ENCODE measurements at places on chromosomes 4 and X.
A peak's percentile ranks its signal among the peaks of the same experiment; 100 is the strongest.

DNA sequence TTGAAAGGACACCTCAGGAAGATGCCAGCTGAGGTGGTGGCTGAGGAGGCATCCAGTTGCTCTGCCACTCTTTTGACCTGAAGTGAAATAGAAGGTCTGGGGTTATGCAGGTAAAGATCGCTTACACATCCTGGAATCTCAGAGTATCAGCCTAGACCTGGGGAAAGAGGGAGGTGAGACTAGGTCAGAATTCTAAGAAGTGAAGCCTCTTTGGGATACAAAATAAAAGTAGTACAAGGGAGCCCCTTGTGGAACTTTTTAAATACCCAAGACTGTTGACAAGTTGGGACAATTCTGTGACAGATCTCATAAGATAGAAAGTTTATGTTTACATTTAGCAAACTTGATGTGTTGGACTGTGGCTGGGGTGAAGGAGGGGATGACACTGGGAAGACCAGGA, 263.1 kb downstream of the SPRY1 start:
- no peak for DNase-seq

DNA sequence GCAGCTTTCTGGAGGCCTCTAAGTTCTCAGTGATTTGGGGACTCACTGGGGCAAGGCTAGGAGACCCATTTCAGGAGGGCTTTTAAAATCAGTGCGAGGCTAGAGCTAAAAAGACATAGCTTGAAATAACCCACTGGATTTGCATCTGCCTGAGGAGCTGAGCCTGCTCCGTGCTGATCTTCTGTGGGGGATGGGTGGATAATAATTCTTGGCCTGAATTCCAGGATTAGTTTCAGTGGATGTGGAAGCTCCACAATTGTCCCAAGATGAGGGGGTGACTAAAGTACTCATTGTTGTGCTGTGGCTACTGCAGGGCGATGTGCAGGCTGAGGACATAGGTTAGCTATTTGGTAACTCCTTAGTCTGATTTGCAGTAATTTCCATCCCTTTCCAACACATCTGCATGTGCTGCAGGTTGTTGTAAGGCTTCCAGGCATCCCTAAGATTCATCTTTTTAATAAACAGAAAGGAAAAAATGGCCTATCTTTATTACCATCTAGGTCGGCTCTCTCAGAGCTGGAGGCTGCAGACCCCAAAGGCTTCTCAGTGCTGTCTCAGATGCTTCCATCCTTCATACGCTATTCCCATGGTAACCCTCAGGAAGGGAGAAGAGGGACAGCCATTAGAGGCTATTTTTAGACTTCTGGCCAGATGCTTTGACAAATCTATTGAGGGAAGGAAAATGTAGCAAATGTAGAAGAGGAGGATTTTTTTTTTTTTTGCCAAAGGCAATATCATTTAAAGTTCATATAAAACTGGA, 63.4 kb downstream of the GRXCR1 start:
- no peak for DNase-seq

- DNase-seq: no peak
Observed at GRCh38 chrX:83966347-83966746, 105.4 kb downstream of the CYLC1 start.

DNA sequence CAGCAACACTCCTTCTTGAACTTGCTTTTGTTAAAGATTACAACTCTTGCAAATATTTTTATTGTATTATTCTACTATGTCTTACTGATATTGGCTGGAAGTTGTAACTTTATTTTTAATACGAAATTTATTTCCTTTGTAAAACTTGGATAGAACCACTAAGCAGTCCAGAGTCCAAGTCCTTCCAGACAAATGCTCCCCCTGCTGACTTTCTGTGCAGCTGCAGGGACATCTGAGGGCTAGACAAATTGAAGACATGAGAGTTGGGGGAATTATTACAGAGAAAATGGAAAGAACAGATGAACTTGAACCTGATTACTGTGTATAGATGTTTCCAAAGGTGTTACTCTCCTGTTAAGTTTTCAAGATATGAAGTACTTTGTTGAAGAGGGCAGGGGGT, 238.8 kb downstream of the GRIA3 start:
- peak; percentile 4 for DNase-seq

DNA sequence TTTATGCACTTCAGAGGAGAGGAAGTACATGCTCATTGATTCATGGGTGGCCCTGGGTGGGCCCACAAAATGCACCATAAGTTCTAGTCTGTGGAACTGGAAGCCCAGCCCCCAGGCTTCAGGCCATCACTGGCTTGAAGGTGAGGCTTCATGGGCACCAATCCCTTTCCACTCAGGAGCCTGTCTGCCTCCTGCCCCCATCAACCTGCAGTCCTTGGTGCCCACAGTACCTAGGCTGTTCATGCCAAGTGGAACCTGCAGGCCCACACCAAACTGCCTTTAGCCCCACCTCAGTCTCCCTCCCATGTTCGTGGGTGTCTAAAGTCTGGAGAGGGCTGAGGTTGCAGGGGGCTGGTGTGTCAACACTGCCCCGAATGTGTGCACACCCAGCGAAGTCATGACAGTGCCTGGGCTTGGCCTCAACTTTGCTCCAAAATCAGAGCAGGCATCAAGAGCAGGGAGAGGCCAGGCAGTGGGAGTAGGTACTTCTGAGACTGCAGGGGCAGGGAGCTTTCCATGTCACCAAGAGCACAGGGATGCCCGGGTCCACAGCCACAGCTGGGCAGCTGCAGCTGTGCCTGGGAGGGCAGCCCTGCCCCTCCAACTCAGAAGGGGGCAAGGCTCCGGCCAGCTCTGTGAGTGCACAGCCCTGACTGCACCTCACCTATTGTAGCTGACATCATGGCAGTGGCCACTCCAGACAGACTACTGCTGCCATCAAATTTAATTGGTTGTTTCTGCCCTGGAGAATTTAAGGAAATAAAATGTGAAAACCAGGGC, 1250.4 kb upstream of the IGFBP7 start:
- no peak for DNase-seq

- no peak for DNase-seq
Observed at GRCh38 chrX:133350751-133351150, 64.5 kb downstream of the GPC4 start.

DNA sequence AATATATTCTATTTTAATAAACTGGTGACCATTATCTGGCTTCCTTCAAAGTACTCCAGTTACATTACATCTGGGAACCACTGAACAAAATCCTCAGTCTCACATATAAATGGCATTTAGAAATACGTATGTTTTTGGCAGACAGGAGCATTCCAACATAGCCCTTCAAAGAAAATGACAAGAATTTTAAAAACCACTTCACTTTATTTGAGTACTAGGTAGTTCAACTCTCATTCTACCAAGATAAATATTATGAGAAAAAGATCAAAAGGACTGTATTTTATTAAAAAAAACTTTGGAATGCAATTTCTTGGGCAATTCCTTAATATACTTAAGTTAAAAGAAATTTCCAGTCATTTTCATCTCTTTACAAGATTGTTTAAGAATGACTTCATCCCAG, 17.6 kb downstream of the TNIP3 start:
- no peak for DNase-seq

GRCh38 chrX:94057385-94057784, 383.4 kb downstream of the FAM133A start:
- no peak for DNase-seq

DNA sequence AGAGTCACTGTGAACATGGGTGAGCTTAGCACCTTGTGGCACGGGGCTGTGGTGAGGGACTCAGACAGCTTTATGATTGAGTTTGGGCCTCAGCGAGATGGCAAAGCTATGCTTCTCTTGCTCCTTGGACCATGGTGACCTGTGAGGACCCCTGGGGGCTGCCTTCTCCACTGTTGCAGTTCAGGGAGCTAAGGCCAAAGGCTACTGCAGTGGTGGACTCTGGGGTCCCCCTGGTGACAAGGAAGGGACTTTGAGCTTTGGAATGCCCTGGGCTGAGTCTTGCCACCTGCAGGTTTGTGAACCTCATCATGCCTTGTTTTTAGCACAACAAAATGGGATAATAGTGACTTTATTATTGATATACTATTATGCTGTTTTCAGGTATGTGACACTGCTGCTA, 36.5 kb downstream of the TBL1X start:
- DNase-seq: no peak

DNA sequence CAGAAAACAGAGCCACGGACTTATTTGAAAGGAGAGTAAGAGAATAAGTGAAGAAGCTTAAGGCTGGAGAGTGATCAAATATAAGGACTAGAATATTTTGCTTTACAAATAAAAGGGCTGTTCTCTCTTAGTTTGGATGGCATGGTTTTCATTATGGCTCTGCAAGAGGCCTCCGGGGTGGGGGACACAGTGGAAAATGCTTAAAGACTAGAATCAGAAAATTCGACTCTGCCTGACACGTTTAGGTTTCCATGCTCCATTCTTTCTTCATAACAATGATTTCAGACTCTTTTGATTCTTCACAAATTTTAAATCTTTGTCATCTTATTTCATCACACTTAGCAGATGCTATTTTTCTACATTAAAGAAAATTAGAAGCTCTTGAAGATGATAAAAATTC, 632.4 kb upstream of the BOD1L1 start:
- DNase-seq: no peak

GRCh38 chr4:37054531-37055077, 189.9 kb upstream of the NWD2 start:
- no peak for DNase-seq

GRCh38 chr4:15665753-15666365, 10.7 kb upstream of the FBXL5 start:
- no peak for DNase-seq

- DNase-seq: no peak
Observed at GRCh38 chr4:52157641-52158316, 106.7 kb downstream of the SPATA18 start.

DNA sequence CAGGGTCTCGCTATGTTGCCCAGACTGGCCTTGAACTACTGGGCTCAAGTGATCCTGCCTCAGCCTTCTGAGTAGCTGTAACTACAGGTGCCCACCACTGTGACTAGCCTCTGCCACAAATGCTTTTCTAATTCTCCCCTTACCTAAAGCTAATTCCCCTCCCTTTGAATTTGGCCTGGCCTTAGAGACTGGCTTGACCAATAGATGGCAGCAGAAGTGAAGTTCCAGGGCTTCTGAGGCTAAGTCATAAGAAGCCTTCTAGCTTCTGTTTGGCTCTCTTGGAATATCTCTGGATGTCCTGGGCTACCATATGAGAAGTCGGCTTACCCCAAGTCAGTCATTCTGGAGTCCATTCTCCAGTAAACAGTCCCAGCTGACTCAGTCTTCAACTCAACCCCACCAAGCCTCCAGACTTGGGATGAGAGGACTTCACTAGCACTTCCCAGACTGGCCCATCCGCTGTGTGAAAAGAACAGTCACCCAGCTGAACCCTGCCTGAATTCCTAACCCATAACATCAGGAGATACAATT, 61.0 kb downstream of the HPRT1 start:
- DNase-seq: peak; percentile 43

DNA sequence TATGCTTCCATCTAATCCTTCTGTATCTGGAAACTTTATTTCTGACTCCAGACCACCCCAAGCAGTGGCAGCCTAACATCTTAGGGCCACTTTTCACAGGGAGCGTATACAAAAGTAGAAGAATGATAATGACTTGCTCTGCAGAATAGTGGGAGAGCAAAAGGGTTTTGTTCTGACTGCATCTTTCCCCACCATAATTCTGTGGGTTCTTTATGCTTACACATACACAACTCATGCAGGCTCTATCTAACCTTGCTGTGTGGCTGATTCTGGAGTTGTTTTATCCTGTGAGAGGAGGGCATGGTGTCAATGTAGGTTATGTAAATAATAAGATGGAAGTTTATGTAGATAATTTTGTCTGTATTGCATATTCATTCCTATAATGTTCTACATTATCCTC, 42.4 kb upstream of the NDNF start:
- no peak for DNase-seq

GRCh38 chrX:154473683-154474082, 5.4 kb downstream of the LAGE3 start:
- no peak for DNase-seq

GRCh38 chr4:65383589-65384305, 286.5 kb downstream of the EPHA5 start:
- DNase-seq: no peak

- DNase-seq: peak; percentile 14
Observed at GRCh38 chr4:168710353-168710946, 213.6 kb downstream of the PALLD start.

DNA sequence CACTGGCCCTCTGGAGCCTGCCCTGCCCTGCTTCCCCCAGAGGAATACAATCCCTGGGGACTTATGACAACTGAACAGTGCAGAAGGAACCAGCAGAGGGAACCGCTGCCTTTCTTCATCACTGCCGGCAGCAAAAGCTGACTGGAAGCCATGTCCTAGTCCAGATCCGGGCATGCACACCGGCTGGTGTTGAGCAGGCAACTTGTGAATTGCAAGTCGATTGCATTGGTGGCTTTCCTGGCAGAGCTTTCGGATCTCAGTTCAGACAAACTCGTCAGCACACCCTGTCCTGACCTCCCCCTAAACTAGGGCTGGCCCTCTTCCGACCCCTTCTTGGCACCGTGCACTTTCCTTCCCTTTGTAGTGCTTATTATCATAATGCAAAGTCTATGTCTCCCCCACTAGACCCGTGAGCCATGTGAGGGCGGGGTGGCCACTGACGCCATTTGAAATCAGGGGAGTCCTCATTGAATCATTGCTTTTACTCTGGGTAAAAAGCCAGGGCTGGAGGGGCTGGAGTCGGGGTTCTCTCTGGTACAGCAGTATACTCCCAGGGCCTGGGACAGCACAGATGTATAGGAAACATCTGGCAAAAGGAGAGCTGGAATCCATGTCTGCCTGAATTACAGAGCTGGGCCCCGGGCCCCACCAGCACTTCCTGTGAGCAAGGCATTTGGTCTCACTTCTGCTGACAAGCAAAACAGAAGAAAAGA, 1.8 kb downstream of the ARHGAP4 start:
- DNase-seq: peak; percentile 73

- DNase-seq: no peak
Observed at GRCh38 chrX:5449323-5449722, 779.3 kb downstream of the NLGN4X start.

GRCh38 chrX:130984782-130985181, 73.4 kb upstream of the ARHGAP36 start:
- no peak for DNase-seq

GRCh38 chrX:120299928-120300327, 11.3 kb downstream of the TMEM255A start:
- DNase-seq: no peak

DNA sequence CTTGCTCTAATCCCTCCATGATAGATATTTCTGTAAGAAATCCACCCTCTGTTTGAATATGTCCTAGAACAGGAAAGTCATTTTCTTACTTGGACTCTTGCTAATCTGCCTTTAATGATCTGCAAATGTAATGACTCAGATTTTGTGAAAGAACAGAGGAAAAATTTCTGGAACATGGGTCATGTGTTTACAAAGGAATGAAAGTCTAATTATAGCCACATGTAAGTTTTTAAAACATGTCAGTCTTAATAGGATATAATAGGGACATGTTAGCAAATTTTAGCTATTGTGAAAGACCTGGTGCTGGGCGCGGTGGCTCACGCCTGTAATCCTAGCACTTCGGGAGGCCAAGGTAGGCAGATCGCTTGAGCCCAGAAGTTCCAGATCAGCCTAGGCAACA, 47.6 kb downstream of the GRK4 start:
- DNase-seq: no peak
